ENCODE measurements at places on chromosomes 16 and 17. TPM values are rescaled to one million over a fixed set of nuclear protein-coding genes. Genes with fewer than 3 reads are reported as not detected.
A peak's percentile ranks its signal among the peaks of the same experiment; 100 is the strongest.

- peaks cover 42% of the 10 kb centered on the region for H3K4me1 ChIP-seq
- H3K36me3 ChIP-seq: peaks cover 12% of the 10 kb centered on the region
- H3K27ac ChIP-seq: peak overlapping the region; percentile 36
- no peak overlapping the region for H3K4me3 ChIP-seq
- peak; percentile 70 for DNase-seq
These were observed 40.1 kb downstream of the HIC1 start for GRCh38 chr17:2094891-2095535.

DNA sequence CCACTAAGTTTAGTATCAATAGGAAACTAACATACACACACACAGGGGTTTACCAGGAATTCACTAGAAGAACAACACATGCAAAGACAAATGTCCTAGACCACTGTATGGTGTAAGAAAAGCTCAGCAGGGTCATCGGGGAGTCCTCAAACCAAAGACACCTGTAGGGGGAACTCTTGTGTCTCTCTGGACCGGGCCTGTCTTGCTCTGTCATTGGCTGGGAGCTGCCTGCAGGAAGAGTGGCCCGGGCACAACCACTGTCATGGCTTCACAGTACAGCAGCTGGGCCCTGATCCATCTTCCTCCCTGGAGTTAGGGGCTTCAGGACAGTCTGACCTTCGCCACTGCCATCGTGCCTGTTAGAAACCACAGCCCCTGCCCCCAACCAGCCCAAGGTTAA lies 263.6 kb upstream of the DYNLRB2 start:
- no peak overlapping the region for H3K27ac ChIP-seq
- no peaks in the 10 kb centered on the region for H3K4me1 ChIP-seq
- DNase-seq: no peak
- H3K4me3 ChIP-seq: no peak overlapping the region
- H3K27me3 ChIP-seq: no peaks in the 10 kb centered on the region

DNA sequence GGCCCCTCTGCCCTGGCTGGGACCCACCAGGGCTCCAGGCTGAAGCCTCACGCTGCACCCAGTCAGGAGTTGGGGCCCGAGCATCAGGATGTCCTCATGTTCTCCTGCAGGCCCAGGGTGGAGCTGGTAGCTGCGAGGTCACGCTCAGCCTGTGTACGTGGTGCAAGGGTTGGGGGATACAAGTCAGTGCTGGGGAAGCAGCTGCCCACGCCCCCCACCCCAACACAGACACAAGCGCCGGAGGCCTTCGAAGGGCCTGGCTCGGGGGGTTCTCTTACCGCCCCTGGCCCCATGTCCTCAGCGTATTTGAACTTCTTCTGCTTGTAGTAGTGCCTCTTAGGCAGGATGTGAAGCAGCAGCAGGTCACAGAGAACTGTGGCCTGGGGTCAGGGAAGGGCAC lies 4.9 kb upstream of the CAMKK1 start:
- no peaks in the 10 kb centered on the region for H3K27me3 ChIP-seq
- no peak for DNase-seq
- peaks cover 5% of the 10 kb centered on the region for H3K36me3 ChIP-seq
- peaks cover 30% of the 10 kb centered on the region for H3K4me1 ChIP-seq

The CCL2 gene
- 26.2 TPM for total RNA-seq

The SPATA22 gene
- total RNA-seq: 0.21 TPM

Measured in heart right ventricle (tissue), 16 donors.